Cardiac ventricle fibroblast (primary cell): ENCODE measurements at places on chromosomes 2 and 18. TPM values are rescaled to one million over a fixed set of nuclear protein-coding genes. Genes with fewer than 3 reads are reported as not detected.

ZNF521 gene
- 45.1 and 50.0 TPM in 2 replicates for total RNA-seq

TMEM37 gene
- total RNA-seq: 1.6 and 2.9 TPM in 2 replicates

EVA1A gene
- total RNA-seq: 14.4 and 19.0 TPM in 2 replicates

MEIS1 gene
- 8.1 and 13.7 TPM in 2 replicates for total RNA-seq

SERPINB4 gene
- total RNA-seq: 1.1 TPM in 1 of 2 replicates, not detected in the other

ZNF396 gene
- total RNA-seq: 0.88 and 1.1 TPM in 2 replicates

ANKRD62 gene
- total RNA-seq: not detected in 2 replicates

HJURP gene
- total RNA-seq: 2.6 and 3.9 TPM in 2 replicates

RAX gene
- not detected in 2 replicates for total RNA-seq

PDE1A gene
- 81.7 and 85.3 TPM in 2 replicates for total RNA-seq

NR4A2 gene
- 0.19 and 1.6 TPM in 2 replicates for total RNA-seq

DYNAP gene
- not detected in 2 replicates for total RNA-seq

ERMN gene
- total RNA-seq: not detected in 2 replicates

KCNIP3 gene
- total RNA-seq: 14.0 and 14.2 TPM in 2 replicates

IL37 gene
- not detected in 2 replicates for total RNA-seq

LRP2 gene
- not detected in 2 replicates for total RNA-seq

KCNF1 gene
- total RNA-seq: not detected in 2 replicates

TRIM54 gene
- not detected in 2 replicates for total RNA-seq

C18orf54 gene
- total RNA-seq: 1.9 and 2.2 TPM in 2 replicates

L3MBTL4 gene
- not detected in 2 replicates for total RNA-seq

ARHGEF4 gene
- 6.2 and 8.2 TPM in 2 replicates for total RNA-seq

SERPINB13 gene
- total RNA-seq: not detected in 2 replicates

MC5R gene
- not detected in 2 replicates for total RNA-seq

RGPD4 gene
- not detected in 2 replicates for total RNA-seq

CNTNAP5 gene
- not detected in 2 replicates for total RNA-seq

ABCB6 gene
- 28.4 and 29.5 TPM in 2 replicates for total RNA-seq

ERFE gene
- 3.9 and 9.2 TPM in 2 replicates for total RNA-seq

NEU2 gene
- total RNA-seq: not detected in 2 replicates

RAB6C gene
- total RNA-seq: not detected in 2 replicates

C2orf81 gene
- 1.6 and 4.9 TPM in 2 replicates for total RNA-seq

CKAP2L gene
- total RNA-seq: 0.81 and 1.9 TPM in 2 replicates

STRADB gene
- total RNA-seq: 19.3 and 23.1 TPM in 2 replicates

DRC1 gene
- 0.59 TPM in 1 of 2 replicates, not detected in the other for total RNA-seq

TTC39C gene
- 28.5 and 31.0 TPM in 2 replicates for total RNA-seq

ALLC gene
- total RNA-seq: not detected in 2 replicates

COLEC12 gene
- 73.4 and 73.8 TPM in 2 replicates for total RNA-seq

FLACC1 gene
- total RNA-seq: 1.0 and 2.0 TPM in 2 replicates

RTP5 gene
- not detected in 2 replicates for total RNA-seq

SLC5A7 gene
- not detected in 2 replicates for total RNA-seq

VWC2L gene
- total RNA-seq: 0.10 TPM in 1 of 2 replicates, not detected in the other

CMPK2 gene
- total RNA-seq: 0.31 and 3.2 TPM in 2 replicates

SP100 gene
- 78.8 and 88.2 TPM in 2 replicates for total RNA-seq

ALPI gene
- not detected in 2 replicates for total RNA-seq

TDRD15 gene
- not detected in 2 replicates for total RNA-seq

ACYP2 gene
- 10.0 and 11.3 TPM in 2 replicates for total RNA-seq

DNER gene
- total RNA-seq: 0.05 and 0.12 TPM in 2 replicates

CDCA7 gene
- total RNA-seq: 0.50 and 3.9 TPM in 2 replicates

OTOS gene
- not detected in 2 replicates for total RNA-seq

REG3A gene
- total RNA-seq: not detected in 2 replicates
